Kidney epithelial cell (primary cell): ENCODE measurements at places on chromosomes 12 and 14. TPM values are rescaled to one million over a fixed set of nuclear protein-coding genes. Genes with fewer than 3 reads are reported as not detected.

DNA sequence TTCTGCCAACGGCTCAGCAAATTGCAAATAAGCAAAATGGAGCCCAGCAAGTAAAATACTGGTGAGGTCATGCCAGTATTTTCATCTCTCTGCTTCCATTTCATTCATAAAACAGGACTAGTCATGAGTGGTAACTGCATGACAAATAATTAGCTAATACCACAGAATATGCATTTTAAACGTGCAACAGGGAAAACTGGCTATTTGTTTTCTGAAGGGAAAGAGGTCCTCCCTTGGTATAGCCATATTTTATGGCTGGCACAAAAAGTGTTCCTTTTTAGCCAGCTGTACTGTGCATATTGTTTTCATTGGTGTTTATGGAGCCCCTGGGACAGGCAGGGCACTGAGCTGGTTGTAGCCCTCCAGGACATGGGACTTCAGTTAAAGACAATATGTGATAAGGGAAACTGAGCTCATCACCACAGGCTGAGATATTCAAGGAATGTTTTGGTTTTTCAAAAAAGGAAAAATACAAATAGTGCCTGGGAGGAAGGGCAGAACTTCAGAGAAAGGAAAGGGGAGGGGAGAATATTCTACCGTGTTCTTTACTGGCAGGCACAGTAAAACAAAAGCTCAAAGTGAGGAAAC is 26.1 kb upstream of the FOXN3 start:
- no peak for DNase-seq

GRCh38 chr12:132170094-132170636 is 25.9 kb downstream of the NOC4L start:
- DNase-seq: no peak

DNA sequence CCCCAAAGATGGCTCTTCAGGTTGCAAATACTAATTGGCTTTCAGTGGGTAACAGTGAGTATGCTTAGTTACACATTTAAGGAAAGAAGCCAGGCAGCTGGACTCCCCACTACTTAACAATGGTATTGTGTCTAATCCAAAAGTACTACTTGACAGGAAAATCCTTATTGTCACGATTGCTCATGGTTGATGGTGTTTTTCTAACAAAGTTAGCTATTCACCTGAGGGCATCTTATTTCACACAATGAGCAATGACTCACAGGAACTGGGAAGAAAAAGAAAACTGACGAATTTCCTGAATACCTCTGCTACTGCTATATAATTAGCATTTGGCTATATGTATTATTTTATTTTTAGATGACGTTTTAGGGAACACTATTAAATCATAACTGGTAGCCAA is 33.4 kb upstream of the ALG10 start:
- peak; percentile 21 for DNase-seq

- no peak for DNase-seq
Observed at GRCh38 chr12:127275416-127275815, 991.6 kb upstream of the TMEM132C start.

ATL1 gene
- 3.1 and 4.2 TPM in 2 replicates for total RNA-seq

FSCB gene
- 0.08 TPM in 1 of 2 replicates, not detected in the other for total RNA-seq

DNA sequence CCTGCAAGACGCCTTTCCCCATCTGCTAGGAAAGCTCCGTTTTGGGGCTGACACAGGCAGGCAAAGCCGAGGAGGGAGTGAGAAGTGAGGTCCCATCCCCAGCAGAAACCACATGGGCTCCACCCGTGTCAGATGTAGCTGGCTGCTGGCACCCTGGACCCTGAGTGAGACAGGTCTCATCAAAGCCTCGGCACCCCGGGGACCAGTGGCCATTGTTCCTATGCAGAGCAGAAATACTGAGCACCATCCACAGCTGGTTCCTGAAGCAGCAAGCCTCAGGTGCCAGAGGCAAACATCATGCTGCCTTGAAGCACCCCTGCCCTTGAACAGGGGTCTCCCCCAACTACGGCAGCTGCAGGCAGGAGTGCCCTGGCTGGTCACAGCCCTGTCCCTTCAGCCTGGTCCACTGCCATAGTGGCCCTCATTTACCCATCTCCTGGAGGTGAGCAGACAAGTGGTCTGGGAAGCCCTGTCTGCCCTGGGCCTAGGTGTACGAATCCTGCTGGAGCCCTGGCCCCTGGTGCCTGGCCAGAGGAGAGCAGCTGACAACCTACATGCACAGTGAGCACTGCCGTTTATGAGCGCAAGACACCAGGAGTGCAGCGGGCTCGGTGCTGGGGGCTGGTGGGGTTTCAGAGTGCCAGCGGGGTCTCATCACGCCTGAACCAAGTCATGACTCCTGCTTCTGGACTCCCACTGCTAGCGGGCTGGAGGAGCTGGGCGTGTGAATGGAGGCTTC is 289.8 kb upstream of the RTL1 start:
- no peak for DNase-seq

GRCh38 chr12:60205500-60205899 is 609.7 kb downstream of the SLC16A7 start:
- DNase-seq: peak; percentile 47

GRCh38 chr12:96041181-96041580 is 5.8 kb upstream of the LTA4H start:
- DNase-seq: no peak

DNAI7 gene
- 0.07 TPM in 1 of 2 replicates, not detected in the other for total RNA-seq

SLC6A13 gene
- total RNA-seq: not detected in 2 replicates

DNA sequence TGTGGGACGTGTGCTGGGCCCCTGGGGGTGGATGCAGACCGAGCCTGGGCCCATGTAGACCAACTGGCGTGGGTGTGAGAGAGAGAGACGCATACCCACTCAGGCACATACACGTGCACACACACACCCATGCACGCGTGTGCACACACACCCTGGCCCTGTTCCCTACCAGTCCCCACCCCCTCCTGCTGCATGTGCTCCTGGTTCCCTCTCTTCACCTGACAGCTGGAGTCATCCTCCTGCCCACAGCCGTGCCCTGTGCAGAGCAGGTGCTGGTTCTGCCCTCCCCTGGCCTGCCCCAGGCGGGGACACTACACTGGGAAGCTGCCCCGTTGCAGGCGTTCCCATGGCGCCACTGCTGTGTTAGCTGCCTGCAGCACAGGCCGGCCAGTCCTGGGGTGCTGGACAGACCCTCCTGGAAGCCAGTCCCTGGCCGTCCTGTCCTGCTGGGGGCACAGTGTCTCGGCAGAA is 18.5 kb downstream of the PACS2 start:
- DNase-seq: no peak

- no peak for DNase-seq
Observed at GRCh38 chr12:83149987-83150386, 463.3 kb downstream of the TMTC2 start.

DNA sequence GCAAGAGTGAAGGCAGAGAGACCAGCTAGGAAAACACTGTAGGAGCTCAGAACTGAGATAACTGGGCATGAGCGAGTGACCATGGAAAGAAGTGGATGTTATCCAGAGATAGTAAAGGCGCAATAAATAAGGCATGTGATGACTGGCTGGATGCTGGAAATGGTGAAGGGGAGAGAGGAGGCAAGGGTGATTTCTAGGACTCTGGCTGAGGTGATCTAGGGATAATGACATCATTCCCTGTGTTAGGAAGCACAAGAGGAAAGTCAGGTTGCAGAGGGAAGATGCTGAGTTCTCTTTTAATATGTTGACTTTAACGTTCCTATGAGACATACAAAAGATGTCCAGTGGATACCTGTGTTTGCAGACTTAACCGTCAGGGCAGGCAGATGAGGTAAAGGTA is 78.7 kb downstream of the C12orf56 start:
- no peak for DNase-seq

DNA sequence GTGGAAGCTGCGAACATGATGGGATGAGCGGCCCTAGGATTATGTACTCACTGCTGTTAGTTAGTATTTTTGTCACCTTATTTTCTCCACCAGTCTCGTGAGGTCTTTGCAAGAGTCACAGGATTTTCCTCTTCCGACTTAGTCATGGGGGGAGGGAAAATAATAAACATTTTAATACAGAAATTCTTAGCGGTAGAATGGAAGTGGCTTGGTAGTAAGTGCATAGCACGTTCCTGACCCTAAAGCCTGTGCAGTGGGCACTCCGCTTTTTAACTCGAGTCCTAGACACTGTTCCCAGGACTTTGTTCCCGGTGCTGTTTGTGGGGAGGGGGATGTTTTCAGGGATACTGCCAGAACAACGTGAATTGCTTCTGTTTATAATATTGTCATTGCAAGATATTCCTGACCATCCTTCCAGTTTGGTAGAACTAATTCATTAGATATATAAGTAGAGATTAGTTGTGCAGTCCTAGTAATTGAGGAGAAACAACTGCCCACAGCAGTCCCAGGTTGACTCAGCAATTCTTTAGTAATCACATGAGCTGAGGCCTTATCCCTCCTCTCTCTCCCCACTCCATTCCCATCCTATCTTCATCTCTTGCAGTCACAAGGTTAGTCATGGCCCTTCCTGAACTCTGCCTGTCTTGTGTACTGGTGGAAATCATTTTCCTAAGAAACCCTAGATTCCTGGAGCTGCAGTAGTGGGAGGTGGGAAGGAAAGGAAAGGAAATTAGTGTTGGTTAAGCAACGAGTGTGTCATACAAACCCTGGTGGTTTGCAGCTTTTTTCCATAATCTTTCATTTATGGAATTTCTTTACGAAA is 799 bp downstream of the SLC38A6 start:
- peak; percentile 64 for DNase-seq

- no peak for DNase-seq
Observed at GRCh38 chr14:68203871-68204270, 384.3 kb downstream of the RAD51B start.

ALDH6A1 gene
- 11.1 and 12.5 TPM in 2 replicates for total RNA-seq

GRCh38 chr12:53971129-53971528 is 1.8 kb upstream of the HOXC11 start:
- DNase-seq: no peak

- DNase-seq: no peak
Observed at GRCh38 chr12:16984484-16984883, 378.5 kb upstream of the LMO3 start.

DNA sequence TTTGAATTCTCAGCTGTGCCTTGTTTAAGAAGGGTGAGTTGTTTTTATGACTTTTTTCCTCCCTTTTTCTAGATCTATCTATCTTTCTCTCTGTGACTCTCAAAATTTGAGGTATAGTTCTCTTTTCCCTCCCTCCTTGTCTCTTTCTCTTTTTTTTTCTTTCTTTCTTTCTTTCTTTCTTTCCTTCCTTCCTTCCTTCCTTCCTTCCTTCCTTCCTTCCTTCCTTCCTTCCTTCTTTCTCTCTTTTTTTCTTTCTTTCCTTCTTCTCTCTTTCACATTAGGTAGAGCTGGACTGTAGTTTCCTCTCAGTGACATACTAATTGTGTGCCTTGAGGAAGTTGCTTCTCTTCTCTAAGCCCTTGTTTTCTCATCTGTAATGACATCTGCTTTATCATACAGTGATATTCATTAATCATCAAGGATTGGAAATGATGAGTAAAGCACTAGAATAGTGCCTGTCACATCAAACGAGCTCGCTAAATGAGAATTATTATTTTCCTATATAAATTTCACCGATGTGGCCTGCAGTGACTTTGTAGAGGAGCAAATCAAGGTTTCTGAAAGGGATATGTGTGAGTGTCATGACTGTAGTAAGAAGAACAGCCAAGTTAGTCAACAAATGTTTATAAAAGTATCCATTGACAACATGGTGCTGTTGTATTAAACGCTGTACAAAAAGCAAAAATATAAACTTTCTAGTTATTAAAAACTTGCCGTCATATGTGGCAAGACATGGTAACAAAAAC is 78.9 kb upstream of the SLC38A2 start:
- no peak for DNase-seq

- DNase-seq: no peak
Observed at GRCh38 chr12:128789356-128789929, 34.3 kb downstream of the SLC15A4 start.

DNA sequence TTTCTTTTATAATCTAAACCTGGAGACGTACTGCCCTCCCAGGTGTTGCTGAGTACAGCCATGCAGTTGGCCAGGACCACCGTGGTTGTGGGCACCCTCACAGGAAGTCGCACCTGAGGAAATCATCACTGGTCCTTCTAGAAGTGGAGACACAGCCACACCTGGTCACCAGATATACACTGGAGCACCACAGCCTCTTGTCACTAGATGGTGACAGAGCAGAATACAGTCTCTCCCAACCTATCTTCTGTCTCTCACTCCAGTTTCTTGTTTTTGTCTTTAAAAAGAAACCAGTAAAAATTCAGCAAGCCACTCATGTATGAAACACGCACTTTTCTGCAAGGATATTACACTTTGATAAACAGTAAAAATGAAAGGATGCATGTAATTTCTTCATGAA is 43.1 kb upstream of the GPHB5 start:
- DNase-seq: no peak

GRCh38 chr12:72144553-72144952 is 127.6 kb upstream of the TRHDE start:
- DNase-seq: no peak

- DNase-seq: no peak
Observed at GRCh38 chr14:69353168-69353567, 44.9 kb downstream of the ERH start.

DNA sequence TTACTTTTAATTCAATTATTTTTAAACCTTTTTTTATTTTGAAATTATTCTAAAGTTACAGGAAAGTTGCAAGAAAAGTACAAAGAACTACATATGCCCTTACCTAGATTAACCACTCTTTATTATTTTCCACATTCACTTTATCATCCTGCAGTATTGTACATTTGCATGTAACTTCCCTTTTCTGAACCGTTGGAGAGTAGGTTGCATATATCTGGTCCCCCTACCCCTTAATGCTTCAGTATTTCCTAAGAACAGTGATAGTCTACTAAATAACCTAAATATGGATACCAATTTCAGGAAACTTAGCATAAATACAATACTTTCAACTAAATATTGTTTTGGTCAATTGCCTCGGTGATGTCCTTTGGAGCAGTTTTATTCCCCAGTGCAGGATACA is 15.0 kb downstream of the G2E3 start:
- DNase-seq: no peak

- no peak for DNase-seq
Observed at GRCh38 chr12:94561943-94562411, 88.4 kb downstream of the TMCC3 start.

- DNase-seq: no peak
Observed at GRCh38 chr14:21526672-21527317, 649 bp upstream of the SALL2 start.

DNA sequence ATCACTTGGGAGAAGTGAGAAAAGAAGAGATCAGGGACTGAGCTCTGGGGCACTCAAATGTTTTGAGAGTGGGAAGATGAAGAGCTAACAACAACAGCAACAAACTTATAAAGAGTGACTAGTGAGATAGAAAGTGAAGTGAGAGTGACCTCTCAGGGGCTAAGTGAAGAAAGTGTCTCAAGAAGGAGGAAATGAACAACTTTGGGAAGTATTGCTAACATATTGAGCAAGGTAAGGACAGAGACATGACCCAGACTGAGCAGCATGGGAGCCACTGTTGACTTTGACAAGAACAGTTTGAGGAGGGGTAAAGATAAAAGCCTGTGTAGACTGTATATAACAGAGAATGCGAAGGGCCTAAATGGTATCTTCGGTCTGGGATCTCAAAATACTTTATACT is 155.1 kb upstream of the BTG1 start:
- DNase-seq: no peak
